ENCODE measurements at places on chromosomes 16 and 17. TPM values are rescaled to one million over a fixed set of nuclear protein-coding genes. Genes with fewer than 3 reads are reported as not detected.

Gene TP53TG3
- not detected for total RNA-seq

Gene DNAAF1
- 0.14 TPM for total RNA-seq

Gene EVPL
- total RNA-seq: not detected

Gene PDPR
- total RNA-seq: 24.9 TPM

Gene ENPP7
- total RNA-seq: not detected

Gene CLEC18A
- total RNA-seq: 0.13 TPM

Gene GHDC
- 8.4 TPM for total RNA-seq

Gene OTOA
- 0.07 TPM for total RNA-seq

Gene KRTAP16-1
- total RNA-seq: not detected

Gene KRTAP9-4
- not detected for total RNA-seq

Gene LHX1
- not detected for total RNA-seq

Gene TMEM92
- total RNA-seq: 0.07 TPM

Gene TNP2
- not detected for total RNA-seq

Gene PIRT
- total RNA-seq: not detected

Gene USP36
- total RNA-seq: 36.4 TPM

Gene SLC7A6OS
- 15.7 TPM for total RNA-seq

Gene ACSM2B
- not detected for total RNA-seq

Gene TMEM98
- total RNA-seq: 47.2 TPM

Gene TP53TG3F
- not detected for total RNA-seq

Gene CMTM2
- not detected for total RNA-seq

Gene HNF1B
- not detected for total RNA-seq

Gene CEP112
- total RNA-seq: 15.3 TPM

Gene DNAI2
- total RNA-seq: not detected

Gene CHD9NB
- 1.5 TPM for total RNA-seq

Gene TEX14
- under 0.01 TPM for total RNA-seq

Gene ADGRG1
- total RNA-seq: 54.5 TPM

Gene SCGB1C2
- total RNA-seq: not detected

Gene CACNA1G
- not detected for total RNA-seq

Gene PLXDC1
- total RNA-seq: not detected

Gene NTN3
- total RNA-seq: not detected

Gene FOXL1
- total RNA-seq: 4.2 TPM

Gene CBFB
- 128 TPM for total RNA-seq

Gene NF1
- 53.9 TPM for total RNA-seq

Gene SP2
- total RNA-seq: 2.7 TPM

Gene HOXB13
- total RNA-seq: 0.07 TPM

Gene KCNJ16
- 0.13 TPM for total RNA-seq

Gene CCL4
- total RNA-seq: not detected

Gene CCL22
- total RNA-seq: not detected

Gene DNAAF8
- 0.93 TPM for total RNA-seq

Gene GPRC5C
- total RNA-seq: not detected

Gene EPN3
- total RNA-seq: 0.13 TPM

Gene OR2C1
- not detected for total RNA-seq
